Activated CD4-positive, alpha-beta T cell treated with anti-CD3 and anti-CD28 coated beads, Interleukin-2, Interleukin-4, amounts not matched to agents 100 ng/mL and 50 ng/mL, durations not matched to agents 16 hours and 8 hours (primary cell): ENCODE measurements at places on chromosomes 16 and 17.

- no peak for DNase-seq
Measured at GRCh38 chr16:15948532-15949209, 745 bp upstream of the ABCC1 start.

- DNase-seq = no peak
Measured at GRCh38 chr17:9446528-9446927, 129.1 kb downstream of the STX8 start.

DNA sequence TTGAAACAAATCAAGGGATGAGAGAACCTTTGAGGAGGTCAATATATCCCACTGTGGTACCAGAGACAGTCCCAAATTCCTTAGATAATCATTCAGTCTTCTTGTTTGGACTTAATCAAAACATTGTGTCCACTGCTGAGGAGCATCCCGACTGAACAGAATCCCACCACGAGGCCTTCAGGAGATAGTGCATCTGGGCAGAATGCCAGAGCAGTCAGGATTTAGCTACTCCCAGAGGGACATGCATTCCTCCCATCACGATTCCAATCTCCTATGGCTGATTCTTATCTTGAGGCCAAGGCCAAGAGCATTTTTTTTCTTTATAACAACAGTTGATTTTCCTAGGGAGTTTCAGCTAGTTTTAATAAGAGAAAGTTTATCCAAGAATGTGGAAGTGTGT lies 87.4 kb upstream of the COX10 start:
- DNase-seq = no peak

GRCh38 chr17:62062302-62062701 lies 2.8 kb downstream of the MED13 start:
- no peak for DNase-seq

DNA sequence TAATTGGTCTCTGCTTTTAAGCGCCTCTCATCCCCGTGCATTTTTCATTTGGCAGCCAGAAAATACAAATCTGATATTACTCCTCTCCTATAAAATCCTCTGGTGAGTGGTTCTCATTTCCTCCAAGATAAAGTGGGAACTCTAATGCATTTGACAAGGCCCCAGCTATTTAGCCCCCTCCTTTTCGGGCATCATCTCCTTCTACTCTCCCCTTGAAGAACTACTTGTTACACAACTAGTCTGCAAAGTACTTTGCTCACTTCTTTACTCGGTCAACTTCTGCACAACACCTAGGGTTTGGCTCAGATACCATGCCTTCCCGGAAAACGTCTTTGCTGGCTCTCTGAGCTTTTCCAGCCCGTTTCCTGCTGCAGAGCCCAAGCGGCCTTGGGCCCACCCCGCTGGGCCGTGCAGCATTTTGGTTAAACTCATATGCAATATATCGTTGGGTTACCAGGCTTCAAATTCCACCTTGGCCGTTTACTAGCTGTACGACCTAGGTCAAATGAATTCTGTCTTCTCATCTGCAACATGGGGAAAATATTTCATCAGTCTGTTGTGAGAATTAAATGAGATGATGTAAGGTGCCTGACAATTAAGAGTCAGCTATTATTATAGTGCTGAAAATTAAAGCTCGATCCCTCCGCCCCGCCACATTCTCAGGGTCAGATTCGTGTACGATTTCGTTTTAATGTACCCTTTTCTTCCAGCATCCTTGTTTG lies 883 bp upstream of the TAF15 start:
- DNase-seq = no peak

- DNase-seq = no peak
Measured at GRCh38 chr16:63230421-63231040, 1194.3 kb upstream of the CDH8 start.

GRCh38 chr16:12587646-12588277 lies 215.9 kb downstream of the CPPED1 start:
- DNase-seq = no peak

- DNase-seq = no peak
Measured at GRCh38 chr17:50562242-50563091, 2.0 kb downstream of the CACNA1G start.
